ENCODE measurements at places on chromosomes 6 and 20. TPM values are rescaled to one million over a fixed set of nuclear protein-coding genes. Genes with fewer than 3 reads are reported as not detected.
A peak's percentile ranks its signal among the peaks of the same experiment; 100 is the strongest.

DNA sequence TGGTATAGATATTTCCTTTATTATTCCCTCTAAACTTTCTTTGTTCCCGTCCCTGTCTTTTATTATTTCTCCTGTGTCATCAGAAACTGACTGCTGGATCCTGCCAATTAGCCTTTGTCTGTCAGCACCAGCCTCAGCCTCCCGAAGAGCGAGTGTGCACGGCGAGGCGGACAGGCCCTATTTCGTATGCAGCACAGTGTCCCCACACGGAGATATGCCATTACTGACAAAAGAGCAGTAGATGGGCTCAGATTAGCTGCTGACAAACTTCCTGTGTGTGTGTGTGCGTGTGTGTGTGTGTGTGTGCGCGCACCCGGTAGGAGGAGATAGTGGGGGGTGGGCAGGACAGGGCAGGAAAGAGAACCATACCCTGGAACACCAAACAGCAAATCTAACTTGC, 99.5 kb upstream of the ZFP64 start:
- DNase-seq = no peak

The FAM209B gene
- polyA plus RNA-seq = 0.46 TPM

DNA sequence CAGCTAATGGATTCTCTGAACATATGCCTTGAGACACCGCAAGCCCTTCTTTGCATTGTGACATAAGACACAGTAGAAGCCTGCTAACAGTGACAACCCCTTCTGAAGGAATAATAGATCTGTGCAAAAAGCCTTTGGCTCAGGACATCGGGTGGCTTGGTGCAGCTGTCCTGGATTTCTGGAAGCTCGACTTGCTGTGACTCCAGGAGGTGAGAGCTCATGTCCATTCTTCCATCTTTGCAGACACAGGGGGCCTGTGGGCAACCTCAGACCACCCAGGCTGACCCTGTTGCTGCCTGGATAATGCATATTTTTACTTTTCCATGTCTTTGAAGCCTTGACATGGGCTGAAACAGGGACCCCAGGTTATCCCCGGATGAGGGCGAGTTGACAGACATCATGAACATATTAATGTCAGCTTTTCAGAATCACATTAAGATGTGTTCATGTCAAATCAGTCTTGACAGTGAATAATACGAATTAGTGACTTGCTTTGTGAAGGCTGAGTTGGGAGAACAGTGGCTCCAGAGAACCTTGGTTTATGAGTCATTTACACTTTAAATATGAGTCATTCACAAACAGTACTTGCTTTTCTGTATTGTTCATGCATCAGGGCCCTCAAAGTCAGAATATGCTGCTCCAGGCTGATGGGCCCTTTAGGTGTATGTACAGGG, 66.8 kb upstream of the IYD start:
- peak; percentile 30 for DNase-seq

GRCh38 chr6:35491558-35492257, 5.2 kb downstream of the TEAD3 start:
- DNase-seq = no peak

GRCh38 chr6:37549154-37549553, 49.5 kb upstream of the CCDC167 start:
- DNase-seq = no peak

GRCh38 chr20:39523405-39523804, 561.3 kb downstream of the DHX35 start:
- DNase-seq = no peak

DNA sequence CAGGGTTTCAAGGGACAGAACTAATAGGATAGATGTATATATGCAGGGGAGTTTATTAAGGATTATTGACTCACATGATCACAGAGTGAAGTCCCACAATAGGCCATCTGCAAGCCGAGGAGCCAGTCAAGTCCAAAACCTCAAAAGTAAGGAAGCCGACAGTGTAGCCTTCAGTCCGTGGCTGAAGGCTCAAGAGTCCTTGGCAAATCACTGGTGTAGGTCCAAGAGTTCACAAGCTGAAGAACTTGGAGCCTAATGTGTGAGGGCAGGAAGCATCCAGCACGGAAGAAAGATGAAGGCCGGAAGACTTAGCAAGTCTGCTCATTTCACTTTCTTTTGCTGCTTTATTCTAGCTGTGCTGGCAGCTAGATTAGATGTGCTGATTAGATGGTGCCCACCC, 128.0 kb downstream of the TNFRSF21 start:
- no peak for DNase-seq

DNA sequence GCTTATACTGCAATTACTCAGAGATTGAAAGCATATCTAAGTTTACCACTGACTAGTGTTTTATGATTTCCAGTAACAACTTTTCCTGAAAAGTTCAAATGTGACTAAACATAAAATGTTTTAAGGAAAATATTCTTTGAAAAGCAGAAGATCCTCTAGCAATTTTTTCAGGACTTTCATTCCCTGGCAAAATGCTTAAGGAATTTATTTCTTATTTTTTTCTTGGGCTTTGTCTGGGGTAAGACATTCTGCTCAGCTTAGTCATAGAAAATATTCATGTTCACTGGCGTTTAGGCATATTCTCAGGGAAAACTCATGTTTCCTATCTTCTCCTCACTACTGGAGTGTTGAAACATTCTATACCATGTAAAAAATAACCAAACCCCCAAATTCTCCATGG, 235.3 kb upstream of the CEP162 start:
- DNase-seq = no peak

DNA sequence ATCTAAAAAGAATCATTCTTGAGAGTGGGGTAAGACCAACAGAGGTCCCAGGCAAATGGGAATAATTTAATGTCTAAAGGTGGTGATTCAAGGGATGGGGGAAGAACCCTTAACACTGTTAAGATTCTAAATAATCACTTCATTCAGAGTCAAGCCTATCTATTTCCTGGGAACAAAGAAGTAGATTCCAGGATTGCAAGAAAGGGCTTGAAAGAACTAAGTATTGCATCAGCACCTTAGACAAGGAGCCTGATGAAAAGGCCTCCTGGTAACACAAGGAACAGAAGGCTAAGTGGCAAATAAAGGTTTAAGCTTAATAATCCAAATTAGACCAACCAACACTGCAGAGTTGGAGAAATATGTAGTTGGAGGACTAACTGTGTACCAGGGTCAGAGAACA, 620.7 kb upstream of the BTBD3 start:
- no peak for DNase-seq

The POPDC3 gene
- 21.9 TPM for polyA plus RNA-seq

The PDYN gene
- polyA plus RNA-seq = not detected

DNA sequence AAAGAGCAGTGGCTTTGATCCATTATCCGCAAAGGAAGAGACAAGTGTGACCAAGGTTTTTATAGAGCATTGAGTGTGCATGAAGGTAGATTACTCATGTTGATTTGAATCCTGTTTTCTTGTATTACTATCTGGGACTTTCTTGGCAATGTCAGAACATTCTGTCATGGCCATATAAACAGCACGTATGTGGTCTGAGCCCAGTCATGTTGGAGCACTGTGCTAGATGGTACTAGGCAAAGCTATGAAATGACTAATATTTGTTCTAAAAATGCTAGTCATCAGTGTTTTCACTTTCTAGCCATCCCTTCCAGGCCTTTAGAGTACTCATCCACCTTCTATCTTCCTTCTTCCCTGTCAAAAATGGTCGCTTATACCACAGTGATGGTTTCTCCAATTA, 278.6 kb upstream of the FLRT3 start:
- DNase-seq = no peak

DNA sequence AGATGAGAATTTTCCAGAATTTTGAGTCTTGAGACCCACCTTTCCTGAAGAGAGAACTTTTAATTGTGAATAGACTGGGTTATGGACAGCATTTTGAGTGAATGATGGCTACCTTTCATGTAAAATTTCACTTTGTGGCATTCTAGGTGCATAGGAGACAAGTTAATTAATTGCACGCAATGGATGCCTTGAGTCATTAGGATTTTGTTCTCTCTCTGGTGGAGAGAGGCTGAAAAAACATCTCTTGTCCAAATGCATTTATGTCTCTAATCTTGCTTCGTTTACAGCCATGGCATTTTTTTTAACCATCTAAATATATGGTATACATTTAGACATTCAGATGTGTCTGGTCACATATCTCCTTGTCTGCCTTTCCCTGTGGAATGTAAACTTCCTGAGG, 3.1 kb downstream of the RHAG start:
- no peak for DNase-seq

- DNase-seq = peak; percentile 41
Observed at GRCh38 chr20:56400001-56400640, 7.7 kb downstream of the CSTF1 start.

DNA sequence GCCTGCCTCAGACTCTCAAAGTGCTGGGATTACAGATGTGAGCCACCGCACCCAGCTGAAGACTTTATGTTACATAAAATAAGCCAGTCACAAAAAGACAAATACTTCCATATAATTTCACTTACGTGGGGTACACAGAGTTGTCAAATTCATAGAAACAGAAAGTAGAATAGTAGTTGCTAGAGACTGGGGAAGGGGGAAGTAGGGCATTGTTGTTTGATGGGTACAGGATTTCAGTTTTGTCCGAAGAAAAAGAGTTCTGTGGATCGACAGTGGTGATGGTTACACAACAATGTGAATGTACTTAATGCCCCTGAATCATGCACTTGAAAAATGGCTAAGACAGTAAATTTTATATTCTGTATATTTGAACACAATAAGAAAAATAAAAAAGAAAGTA, 41.6 kb upstream of the ANKEF1 start:
- no peak for DNase-seq

DNA sequence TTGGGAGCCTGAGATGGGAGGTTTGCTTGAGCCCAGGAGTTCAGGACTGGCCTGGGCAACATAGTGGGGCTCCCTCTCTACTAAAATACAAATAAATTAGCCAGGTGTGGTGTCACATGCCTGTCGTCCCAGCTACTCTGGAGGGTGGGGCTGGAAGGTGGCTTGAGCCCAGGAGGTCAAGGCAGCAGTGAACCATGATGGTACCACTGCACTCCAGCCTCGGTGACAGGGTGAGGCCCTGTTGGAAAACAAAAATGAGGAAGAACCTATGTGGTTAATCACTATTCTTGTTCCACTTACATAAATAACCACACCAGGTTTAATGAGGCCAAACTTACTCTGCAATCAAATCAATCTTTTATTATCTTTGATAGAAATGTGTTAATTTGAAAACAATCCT, 5.4 kb downstream of the PPDPF start:
- DNase-seq = no peak

The MRPL18 gene
- polyA plus RNA-seq = 102 TPM

The PPP1R16B gene
- polyA plus RNA-seq = 0.14 TPM

DNA sequence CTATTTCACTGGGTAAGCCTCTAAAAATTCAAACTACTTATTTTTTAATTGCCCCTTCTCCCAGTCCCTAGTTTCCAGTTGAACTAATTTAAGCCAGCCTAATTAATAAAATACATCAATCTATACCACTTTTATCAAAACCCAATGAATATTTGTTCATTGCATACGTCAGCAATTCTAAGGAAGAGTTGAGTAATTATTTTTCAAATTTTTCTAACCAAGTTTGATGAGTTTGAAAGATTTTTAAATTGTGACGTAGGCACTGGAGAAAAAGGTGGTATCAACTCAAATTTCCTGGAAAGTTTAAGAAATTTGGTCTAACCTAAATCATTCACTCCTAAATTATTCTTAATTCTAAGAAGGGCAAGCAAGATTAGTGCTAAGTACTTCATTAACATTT, 35.7 kb downstream of the COL21A1 start:
- DNase-seq = no peak

- no peak for DNase-seq
Observed at GRCh38 chr20:9374480-9374879, 139.9 kb upstream of the LAMP5 start.

All from A549 (cell line).